ENCODE measurements at places on chromosomes 7 and 10. TPM values are rescaled to one million over a fixed set of nuclear protein-coding genes. Genes with fewer than 3 reads are reported as not detected.

UTF1 gene
- total RNA-seq = not detected

GRCh38 chr10:80506189-80506575 lies 31.5 kb upstream of the SH2D4B start:
- DNase-seq = peak; percentile 90

- no peak for DNase-seq
These were observed 197.2 kb upstream of the SH2B2 start for GRCh38 chr7:102089175-102090098.

TAS2R41 gene
- not detected for total RNA-seq

- DNase-seq = no peak
These were observed 65.2 kb downstream of the WDR37 start for GRCh38 chr10:1121271-1121970.

- DNase-seq = no peak
These were observed 24.3 kb upstream of the C10orf105 start for GRCh38 chr10:71743866-71744265.

- DNase-seq = no peak
These were observed 43.2 kb downstream of the RBAK start for GRCh38 chr7:5088906-5089305.

NANOS1 gene
- total RNA-seq = 2.3 TPM

DNA sequence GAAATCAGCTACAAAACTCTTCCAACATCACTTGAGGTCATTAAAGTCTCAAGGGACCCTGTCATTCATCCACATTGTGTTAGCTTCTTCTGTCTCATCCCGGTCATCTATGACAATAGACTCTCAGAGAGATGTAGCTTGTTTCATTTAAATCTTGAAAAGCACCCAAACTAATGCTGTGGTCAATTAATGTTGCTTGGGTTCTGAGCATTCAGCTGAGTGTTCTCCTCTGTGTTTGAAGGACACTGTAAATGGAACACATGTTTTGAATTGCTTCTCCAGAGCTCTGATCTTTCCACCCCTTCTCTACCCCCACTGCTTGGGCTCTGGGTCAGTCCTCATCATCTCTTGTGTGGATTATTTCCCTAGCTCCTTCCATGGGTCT lies 19.6 kb upstream of the ADD3 start:
- no peak for DNase-seq
